C1 segment of cervical spinal cord (tissue), 14 donors: ENCODE measurements at places on chromosomes 16 and 17.

DNA sequence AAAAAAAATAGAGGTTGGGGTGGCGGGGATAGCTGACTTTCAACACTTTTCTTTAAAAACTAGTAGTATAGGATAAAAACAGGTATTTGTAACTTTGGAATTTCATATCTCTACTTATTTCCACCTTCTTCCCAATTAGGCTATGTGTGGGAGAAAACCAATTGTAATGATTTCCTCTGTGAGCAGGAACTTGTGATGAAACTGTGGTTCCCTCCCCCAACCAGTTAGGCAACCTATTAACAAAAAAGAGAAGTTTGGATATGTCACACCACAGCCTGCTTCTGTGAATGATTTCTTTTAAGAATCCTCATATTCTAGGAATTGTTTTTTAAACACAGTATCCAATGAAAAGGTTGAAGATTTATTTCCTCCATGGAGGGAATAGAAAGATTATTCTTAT is 1.9 kb downstream of the IGSF6 start:
- no peak for DNase-seq

GRCh38 chr16:88430524-88431446 is 22.3 kb upstream of the ZFPM1 start:
- DNase-seq, result no peak

- no peak for DNase-seq
These were observed 19.3 kb upstream of the RAI1 start for GRCh38 chr17:17661834-17662385.

GRCh38 chr16:2022723-2023091 is 3.1 kb downstream of the NPW start:
- no peak for DNase-seq

DNA sequence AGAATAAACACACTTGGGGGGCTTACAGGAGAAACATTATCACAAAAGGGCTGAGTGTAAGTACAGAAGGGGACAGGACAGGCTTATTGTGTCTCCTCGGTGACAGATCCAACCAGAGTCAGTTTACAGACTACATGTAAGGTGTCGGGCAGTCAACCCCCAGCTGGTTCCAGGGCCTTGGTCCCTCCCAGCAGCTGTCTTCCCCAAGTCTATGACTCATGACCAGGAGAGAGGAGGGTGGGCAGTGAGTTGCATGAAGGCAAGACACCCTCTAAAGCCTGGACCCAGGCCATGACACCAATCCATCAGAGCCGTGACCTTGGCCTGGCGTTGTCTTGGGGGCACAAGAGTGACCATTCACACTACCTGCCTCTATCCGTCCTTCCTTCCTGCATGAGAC is 276.2 kb upstream of the CCL2 start:
- no peak for DNase-seq
